ENCODE measurements at places on chromosomes 5 and 9.

- DNase-seq = peak; percentile 30
Observed at GRCh38 chr5:60700416-60700757, 421 bp upstream of the DEPDC1B start.

DNA sequence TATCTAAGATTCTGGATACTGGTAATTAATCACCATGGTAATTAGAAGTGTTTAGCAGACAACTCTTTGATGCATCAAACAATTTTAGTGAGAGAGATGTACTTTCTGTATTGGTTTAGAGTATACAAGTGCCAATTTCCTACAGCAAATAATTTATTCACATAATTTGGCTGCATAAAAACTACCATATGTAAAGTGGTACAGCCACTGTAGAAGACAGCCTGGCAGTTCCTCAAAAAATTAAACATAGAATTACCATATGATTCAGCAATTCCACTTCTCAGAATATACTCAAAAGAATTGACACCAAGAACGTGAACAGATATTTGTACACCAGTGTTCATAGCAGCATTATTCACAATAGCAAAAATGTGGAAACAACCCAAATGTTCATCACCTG, 36.2 kb downstream of the PHAX start:
- no peak for DNase-seq

DNA sequence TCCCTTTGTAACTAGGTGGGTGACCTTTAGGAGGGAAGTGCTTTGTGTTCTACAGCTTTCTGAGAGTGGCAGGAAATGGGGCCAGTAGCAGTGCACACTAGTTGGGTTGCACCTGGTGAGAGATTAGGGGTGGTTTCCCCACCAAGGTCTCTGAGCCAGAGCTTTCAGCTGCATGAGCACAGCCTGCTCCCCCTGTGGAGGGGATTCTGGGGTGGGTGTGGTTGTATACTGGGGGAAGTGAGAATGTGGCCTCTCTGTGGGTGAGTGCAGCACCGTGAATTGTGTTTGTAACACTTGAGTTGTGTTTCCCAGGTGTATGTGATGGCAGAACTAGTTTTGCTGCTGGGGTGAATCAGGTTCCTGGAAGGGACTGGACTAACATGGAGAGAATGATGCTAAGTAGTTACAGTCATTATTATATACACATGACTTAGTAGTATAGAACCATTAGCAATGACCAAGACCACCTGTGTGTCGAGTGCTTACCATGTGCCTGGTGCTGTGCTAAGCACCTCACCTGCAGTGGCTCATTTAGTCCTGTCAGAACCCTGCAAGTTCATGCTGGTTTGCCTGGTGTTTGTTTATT, 11.8 kb upstream of the CXXC5 start:
- DNase-seq = no peak

DNA sequence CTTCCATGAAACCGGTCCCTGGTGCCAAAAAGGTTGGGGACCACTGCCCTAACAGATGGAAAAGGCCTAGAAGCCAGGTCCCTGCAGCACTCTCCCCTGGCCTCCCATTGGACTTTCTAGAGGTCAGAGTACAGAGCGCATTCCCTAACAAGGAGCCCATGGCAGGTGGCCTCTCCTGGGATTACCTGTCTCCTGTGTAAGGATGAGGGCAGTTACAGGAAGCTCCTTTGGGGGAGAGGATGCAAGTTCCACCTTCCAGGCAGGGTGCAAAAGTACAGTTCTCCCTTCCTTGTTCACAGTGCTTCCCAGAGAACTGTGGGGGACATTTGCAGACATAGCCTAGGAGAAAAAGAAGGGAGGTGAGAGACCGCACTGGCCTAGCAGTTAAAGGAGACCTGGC, 62.4 kb downstream of the SLC36A1 start:
- DNase-seq = no peak

- DNase-seq = no peak
Observed at GRCh38 chr5:173035904-173036707, 20.0 kb upstream of the CREBRF start.

DNA sequence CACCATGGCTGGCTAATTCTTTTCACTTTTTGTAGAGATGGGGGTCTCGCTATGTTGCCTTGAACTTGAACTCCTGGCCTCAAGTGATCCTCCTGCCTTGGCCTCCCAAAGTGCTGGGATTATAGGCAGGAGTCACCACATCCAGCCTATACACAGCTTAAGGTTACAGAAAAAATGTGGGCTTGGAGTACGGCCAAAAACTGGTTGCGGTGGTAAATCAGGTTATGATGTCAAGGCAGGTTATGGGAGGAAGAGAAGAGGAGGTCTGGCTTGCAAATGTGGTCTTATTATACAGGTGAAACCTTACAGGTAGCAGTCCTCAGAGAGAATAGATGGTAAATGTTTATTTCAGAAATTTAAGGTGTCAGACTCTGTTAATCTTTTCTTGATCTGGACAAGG, 30.7 kb upstream of the SYK start:
- DNase-seq = no peak

GRCh38 chr9:69900406-69900805, 79.8 kb downstream of the CFAP95 start:
- DNase-seq = peak; percentile 68

DNA sequence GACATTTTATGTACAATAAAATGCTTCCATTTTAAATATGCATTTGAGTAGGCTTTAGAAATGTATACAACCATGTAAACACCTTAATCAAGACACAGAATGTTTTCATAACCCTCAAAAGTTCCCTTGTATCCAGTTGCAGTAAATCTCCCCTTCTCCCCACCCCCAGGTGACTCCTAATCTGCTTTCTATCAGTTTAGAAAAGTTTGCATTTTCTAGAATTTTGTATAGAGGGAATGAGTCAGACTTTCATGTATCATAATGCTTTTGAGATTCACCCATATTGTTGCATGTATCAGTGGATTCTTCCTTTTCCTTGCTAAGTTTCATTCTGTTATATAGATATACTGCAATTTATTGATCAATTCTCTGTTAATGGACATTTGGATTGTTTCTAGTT, 17.7 kb upstream of the ZBED3 start:
- DNase-seq = no peak

GRCh38 chr5:159304961-159305595, 25.2 kb downstream of the IL12B start:
- DNase-seq = no peak

DNA sequence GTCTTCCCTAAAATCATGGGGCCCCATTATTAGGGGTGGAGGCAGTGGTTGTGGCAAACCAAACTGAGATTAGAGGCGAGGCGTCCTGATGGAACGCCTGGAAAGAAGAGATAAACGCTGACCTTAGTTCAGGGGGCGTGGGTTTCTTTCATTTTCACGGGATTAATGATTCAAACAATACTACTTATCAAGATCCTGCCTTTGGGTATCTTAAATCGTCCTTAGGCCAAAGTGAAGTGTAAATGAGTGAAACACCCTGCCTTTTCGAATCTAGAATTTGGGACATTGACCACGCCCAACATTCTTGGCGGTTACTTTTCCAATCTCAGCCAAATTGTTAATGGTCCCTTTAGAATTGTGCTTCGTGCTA, 1.0 kb upstream of the UBTD2 start:
- DNase-seq = peak; percentile 43

DNA sequence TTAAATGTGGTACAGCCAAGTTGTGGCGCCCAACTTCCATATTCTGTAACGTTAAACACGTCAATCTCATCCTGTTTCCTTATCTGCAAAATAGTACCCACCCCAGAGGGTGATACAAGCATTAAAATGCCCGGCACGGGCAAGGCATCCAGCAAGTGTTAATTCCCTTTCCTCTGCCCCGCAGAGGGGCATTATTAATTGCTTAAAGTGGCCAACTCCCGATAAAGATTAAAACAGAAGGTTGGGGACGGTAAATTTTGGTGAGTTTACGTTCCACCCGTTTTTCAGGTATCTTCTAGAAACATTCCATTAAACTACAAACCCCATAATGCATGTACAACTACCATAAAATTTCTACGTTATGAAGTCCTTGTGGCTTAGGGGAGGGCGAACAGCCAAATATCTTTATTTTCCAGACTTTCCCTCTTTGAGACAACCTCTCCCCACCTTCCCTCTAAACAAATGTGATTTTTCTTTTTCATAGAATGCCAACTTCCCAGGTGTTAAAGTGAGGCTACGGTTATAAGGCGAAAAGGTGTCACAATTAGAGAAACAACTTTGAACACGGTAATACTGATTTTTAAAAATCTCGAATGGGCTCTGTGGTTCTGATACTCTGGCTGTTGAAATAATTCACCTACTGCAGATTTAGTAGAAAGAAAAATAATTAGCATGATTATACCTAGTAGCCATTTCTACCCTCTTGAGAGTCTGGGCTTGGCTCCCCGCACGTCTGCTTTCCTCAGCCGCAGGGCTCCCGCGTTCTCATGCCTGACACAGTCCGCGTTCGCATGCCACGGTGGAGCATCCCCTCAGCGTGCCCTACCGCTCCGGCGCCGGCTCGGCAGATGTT, 1.2 kb upstream of the GPBP1 start:
- DNase-seq = peak; percentile 28

DNA sequence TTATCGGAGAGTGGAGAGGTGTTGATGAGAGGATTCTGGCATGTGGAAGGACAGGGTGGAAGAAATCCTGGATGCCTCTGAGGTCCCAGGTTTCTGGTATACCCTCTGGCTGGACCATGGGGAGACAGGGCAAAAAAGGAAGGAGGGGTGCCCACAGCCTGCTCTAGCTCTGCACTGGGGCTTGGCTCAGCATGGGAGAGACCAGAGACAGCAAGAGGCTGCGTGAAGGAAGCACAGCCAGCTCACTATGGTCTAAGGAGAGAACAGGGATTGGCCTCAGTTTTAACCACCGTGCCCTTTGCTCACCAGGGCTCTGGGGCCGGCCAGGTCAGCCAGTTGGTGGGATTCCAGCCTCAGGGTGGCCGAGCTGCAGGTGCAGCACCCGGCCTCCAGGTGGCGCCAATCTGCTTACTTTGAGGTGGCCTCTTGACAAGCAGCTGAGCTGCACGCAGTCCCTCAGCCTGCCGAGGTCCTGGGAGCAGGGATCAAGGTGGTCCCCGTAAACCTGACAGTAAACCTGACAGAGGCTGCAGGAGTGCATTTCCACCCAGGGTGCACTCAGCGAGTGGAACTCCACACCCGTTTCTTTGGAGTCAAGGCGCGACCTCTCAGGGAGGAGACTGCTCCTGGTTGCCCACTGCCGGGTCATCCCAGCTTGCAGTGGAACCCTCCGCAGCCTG, 25.0 kb upstream of the SPTLC1 start:
- peak; percentile 74 for DNase-seq

DNA sequence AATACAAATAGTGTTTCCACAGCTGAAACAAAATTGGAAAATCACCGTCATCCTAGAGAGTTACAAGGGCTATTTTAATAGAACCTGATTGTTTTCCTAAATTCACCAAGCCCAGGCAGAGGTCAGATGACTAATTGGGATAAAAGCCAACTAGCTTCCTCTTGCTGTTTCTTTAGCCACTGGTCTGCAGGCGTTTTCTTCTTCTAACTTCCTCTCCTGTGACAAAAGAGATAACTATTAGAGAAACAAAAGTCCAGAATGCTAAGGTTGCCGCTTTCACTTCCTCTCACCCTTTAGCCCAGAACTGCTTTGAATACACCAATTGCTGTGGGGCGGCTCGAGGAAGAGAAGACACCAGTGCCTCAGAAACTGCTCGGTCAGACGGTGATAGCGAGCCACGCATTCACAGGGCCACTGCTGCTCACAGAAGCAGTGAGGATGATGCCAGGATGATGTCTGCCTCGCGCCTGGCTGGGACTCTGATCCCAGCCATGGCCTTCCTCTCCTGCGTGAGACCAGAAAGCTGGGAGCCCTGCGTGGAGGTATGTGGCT, at the start of gene TLR4:
Gene TLR4 (plus strand): TSS at position 380 of the 552 bp plus-strand sequence. CDS start 70 bp downstream, at position 450.
- DNase-seq = peak; percentile 95
